Brain (organoid and tissue), 16 donors: ENCODE measurements at places on chromosomes 11 and 22. TPM values are rescaled to one million over a fixed set of nuclear protein-coding genes. Genes with fewer than 3 reads are reported as not detected.

GRCh38 chr11:79253280-79253679 lies 187.6 kb downstream of the TENM4 start:
- peak; percentile 77 for DNase-seq

GRCh38 chr11:65401073-65401802 lies 14.8 kb downstream of the FRMD8 start:
- no peak for DNase-seq

DNA sequence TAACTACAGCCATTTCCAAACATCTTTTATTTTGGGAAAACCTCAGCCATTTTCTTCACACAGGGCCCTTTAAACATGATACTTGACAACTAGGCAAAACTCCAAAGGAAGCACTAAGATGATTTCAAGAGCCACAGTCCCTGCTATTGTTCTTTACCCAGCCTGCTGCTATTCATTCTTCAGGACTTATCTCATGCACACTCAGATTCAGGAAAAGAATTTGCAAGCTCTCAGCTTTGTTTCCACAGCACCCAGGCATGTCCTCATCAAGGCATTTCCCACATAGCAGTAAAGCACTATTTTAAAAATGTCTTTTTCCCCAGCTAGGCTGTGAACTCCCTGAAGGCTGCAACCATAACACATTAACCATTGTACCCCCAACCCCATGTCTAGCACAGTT lies 609.3 kb upstream of the CCDC90B start:
- DNase-seq: peak; percentile 24

DNA sequence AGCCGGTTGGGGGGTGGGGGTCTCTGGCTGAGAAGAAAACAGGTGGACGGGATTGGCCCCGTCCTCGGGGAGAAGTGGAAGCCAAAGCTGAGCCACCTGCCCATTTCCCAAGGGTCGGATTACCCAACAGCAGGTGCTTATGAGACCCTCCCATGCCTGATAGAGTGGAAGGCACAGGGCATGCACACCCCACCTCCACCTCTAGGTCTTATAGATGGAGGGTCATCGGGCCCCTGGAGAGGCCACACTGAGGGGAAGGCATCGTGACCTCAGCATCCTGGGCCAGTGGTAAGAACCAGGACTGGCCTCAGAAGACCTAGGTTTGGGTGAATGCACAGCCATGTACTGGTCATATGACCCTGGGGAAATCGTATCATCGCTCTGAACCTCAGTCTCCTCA lies 85.9 kb downstream of the BUD13 start:
- no peak for DNase-seq

The AP5B1 gene
- polyA plus RNA-seq: 1.7 TPM

The OR51I1 gene
- polyA plus RNA-seq: not detected

DNA sequence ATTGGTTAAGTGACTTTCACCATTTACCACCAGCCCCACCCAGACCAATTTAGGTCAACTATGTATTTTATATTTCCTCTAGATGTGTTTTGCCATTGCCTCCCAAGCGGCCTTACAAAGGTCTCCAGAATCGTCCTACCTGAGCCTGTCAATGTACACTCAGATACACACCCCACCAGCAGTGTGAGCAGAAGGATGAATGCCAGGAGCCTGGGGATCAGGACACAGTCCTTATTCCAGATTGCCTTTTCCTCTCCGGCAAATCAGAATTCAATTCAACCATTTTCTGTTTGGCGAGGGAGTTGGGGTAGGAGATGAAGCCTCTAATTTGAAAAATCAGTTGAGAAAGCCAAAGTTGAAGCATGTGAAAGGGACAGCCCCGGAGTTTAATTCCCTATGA lies 35.4 kb upstream of the CRTAM start:
- DNase-seq: no peak

DNA sequence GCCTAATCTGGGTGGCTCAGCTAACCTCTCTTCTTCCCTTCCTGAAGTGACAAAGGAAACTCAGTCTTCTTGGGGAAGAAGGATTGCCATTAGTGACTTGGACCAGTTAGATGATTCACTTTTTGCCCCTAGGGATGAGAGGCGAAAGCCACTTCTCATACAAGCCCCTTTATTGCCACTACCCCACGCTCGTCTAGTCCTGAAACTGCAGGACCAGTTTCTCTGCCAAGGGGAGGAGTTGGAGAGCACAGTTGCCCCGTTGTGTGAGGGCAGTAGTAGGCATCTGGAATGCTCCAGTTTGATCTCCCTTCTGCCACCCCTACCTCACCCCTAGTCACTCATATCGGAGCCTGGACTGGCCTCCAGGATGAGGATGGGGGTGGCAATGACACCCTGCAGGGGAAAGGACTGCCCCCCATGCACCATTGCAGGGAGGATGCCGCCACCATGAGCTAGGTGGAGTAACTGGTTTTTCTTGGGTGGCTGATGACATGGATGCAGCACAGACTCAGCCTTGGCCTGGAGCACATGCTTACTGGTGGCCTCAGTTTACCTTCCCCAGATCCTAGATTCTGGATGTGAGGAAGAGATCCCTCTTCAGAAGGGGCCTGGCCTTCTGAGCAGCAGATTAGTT lies 14.2 kb upstream of the UVRAG start:
- DNase-seq: no peak
